ENCODE measurements at places on chromosomes 2 and 18.
A peak's percentile ranks its signal among the peaks of the same experiment; 100 is the strongest.

DNA sequence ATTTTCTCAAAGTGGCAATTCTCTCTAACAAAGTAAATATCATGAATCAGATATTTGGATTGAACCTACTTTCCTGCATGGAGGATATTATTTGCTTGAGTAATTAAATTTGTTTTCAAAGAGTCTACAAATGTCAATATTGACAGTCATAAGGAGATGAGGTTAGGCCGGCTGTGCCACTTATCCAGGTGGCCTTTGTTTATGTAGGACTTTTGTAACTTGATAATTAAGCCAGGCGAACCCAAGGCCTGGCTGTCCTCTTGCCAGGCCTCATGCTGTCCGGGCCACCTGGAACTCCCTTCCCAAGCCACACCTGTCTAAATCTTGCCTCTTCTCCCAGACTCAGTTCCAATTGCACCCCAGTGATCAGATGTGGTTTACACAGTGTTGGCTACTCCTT is 255.2 kb downstream of the ACKR3 start:
- no peak for DNase-seq

DNA sequence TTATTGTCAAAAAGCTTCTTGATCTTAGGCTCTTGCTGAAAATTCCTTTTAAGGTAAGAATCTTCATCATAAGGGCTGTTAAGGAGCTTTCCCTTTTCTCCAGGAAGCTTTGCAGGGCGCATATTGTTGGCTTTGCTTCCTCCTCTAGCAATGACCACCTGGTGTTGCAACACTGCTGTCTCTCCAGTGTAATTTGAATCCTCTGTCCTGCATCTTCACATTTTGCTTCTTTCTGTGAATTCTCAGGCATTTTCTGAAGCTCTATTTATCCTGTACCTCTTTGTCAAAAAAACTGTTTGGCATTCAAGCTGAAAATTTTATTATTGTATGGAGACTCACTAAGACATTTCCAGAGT is 533.1 kb upstream of the CHAC2 start:
- no peak for DNase-seq

GRCh38 chr2:40101131-40101575 is 322.1 kb upstream of the THUMPD2 start:
- peak; percentile 15 for DNase-seq

GRCh38 chr18:59388817-59389216 is 29.8 kb upstream of the LMAN1 start:
- DNase-seq: no peak

GRCh38 chr2:86510436-86510933 is 52.8 kb downstream of the CHMP3 start:
- no peak for DNase-seq

DNA sequence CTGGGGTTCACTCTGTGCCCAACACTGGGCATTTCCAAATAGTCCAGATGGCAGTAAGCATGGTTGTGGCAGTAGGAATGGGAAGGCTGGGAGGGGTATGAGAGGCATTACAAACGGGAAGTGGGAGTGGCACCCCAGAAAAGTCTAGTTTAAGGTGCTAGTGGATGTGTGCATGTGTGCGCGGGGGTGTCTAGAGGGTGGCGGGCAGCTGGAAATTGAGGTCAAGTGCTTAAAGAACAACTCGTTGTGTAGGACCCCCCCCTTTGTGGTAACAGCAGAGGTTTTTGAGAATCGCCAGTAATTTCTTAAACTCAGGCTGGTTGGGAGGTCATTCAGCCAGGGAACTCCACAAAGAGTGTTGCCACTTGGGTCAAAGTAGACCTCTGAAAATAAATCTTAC is 69.9 kb downstream of the RHBDD1 start:
- DNase-seq: no peak

Data from stimulated activated naive B cell treated with anti-CD40 and anti-IgM and Interleukin-4, amounts not matched to agents 10 μg/mL and 1 μg/mL and 100 μg/mL, for 72 hours (primary cell).